ENCODE measurements at places on chromosomes 2 and 18.

- no peak for DNase-seq
Observed at GRCh38 chr18:79218605-79219190, 149.5 kb downstream of the ATP9B start.

DNA sequence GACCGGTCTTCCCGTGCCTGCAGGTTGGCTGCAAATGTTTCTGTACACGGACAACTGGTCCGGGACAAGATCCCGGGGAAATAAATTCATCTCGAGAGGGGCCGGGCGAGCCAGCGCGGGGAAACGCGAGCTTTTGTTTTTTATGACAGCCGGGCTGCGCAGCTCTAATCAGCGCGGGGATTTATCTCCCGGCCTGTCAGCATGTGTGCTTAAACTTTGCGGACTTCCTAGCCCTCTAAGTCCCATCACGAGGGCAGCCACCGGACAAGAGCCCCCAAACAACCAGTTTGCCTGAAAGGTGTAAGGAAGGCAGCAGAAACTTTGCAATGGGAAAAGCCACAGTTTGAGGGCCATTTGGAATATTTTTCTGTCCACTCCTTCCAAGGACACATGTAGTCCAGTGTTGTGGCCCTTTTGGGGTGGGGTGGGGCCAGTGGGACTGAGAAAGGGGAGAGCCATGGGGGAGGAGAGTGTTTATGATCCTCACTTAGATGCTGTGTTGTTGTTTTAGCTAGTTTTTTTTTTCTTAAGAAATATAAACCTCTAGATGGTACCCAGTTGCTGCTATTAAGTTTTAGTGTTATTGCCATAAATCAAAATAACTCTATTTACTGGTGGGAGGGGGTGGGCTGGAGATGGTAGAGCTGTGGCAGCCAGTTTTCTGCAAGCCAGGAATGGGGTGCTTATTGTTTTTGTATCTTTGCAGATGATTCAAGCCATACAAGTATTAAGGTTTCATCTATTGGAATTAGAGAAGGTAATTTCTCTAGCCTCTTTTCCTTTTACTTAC, 6.0 kb downstream of the MEIS1 start:
- no peak for DNase-seq

- DNase-seq = no peak
Observed at GRCh38 chr2:45871541-45871940, 220.1 kb downstream of the PRKCE start.

- DNase-seq = no peak
Observed at GRCh38 chr2:134193006-134193405, 60.9 kb upstream of the MGAT5 start.

DNA sequence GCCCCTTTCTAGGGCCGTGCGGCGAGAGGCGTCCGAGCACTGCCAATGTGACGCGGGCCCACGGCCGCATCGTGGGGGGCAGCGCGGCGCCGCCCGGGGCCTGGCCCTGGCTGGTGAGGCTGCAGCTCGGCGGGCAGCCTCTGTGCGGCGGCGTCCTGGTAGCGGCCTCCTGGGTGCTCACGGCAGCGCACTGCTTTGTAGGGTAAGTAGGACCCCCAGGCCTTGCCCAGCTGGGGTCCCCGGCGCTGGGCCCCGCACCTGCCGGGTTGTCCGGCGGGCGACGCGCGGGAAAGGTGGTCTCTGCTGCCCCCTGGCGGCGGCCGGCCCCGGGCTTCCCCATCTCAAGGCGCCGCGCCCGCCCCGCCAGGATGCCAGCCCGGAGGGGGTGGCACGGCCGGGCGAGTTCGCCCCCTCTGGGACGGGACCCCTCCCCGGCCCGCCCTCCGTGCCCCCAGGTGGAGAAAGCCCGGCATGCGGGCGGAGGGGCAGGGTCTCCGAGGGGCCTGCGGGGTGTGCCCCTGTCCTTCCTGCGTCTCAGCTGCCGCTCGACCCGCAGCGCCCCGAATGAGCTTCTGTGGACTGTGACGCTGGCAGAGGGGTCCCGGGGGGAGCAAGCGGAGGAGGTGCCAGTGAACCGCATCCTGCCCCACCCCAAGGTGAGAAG, 1.9 kb downstream of the PRSS56 start:
- DNase-seq = peak; percentile 82

GRCh38 chr2:172545408-172546075, 10.3 kb upstream of the PDK1 start:
- DNase-seq = no peak

- DNase-seq = no peak
Observed at GRCh38 chr2:136151021-136151971, 33.3 kb upstream of the CXCR4 start.

DNA sequence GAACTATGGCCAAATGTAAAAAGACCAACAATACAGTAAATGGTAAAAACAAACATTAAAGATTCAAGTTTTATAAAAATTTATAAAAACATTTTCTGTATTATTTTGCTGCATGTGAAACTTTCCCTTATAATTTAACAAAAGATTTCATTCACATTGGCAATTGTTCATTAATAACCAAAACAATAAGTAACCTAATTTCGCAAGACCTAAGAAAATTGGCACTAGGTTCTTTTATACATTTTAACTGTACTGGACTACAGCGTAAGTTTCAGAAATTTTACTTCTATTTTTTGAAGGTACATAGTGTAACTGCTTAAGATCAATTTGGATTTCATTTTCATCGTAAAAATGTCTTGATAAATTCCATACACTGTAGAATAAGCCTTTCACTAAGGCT, 77.2 kb downstream of the FANCL start:
- DNase-seq = no peak

GRCh38 chr2:210072922-210073509, 70.6 kb downstream of the RPE start:
- peak; percentile 23 for DNase-seq

- no peak for DNase-seq
Observed at GRCh38 chr2:215419113-215419512, 16.8 kb downstream of the FN1 start.

- peak; percentile 3 for DNase-seq
Observed at GRCh38 chr18:70998490-70998889, 709.6 kb downstream of the SOCS6 start.

DNA sequence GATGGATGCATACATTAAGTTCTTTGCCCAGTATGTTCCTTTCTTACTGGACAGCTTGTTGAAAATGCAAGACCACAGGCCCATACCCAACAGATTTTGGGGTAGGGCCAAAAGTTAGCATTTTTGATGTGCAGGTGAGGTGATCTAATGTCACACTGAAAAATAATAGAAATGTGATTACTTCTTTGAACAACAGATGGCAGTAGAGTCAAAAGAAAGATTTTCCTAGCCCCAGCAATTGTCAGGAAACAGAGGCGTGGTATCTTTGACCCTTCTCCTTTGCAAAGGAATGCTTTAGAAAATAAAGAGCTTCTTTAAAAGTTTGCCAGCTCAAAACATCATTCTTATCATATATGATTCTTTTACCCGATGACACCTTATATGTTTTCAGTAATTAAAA, 343.6 kb upstream of the SYT4 start:
- DNase-seq = peak; percentile 10

- DNase-seq = no peak
Observed at GRCh38 chr18:36620788-36621187, 208.0 kb downstream of the TPGS2 start.

DNA sequence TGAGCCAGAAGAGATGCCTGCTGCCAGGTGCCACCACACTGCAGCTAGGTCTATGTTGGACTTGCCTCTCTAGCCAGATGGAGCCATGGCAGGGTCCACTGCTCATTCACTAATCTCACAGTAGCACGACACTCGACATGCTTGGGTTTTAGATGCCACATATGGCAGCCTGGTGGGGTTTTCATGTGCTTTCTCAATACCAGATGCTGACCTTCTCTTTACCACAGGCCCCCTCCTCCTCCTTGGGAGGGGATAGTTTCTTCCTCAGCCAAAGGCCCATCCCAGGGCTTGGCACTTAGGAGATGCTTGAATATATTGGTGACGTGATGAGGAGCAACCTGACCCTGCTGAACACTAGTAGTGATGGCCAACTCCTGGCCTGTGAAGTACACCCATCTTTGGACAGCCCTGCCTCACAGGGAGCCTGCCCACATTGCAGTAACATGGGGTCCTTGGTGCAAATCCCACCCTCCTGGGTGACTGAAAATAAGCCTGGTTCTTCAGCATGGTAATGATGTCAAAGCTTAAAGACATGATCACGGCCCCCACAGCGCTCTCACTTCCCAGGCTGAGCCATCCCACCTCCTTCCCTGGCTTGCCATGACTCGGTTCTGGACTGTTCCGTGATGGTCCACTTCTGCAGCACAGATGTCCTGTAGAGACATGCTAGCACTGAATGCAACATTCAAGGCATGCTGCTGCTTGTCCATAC, 227.5 kb downstream of the SH3RF3 start:
- DNase-seq = no peak

DNA sequence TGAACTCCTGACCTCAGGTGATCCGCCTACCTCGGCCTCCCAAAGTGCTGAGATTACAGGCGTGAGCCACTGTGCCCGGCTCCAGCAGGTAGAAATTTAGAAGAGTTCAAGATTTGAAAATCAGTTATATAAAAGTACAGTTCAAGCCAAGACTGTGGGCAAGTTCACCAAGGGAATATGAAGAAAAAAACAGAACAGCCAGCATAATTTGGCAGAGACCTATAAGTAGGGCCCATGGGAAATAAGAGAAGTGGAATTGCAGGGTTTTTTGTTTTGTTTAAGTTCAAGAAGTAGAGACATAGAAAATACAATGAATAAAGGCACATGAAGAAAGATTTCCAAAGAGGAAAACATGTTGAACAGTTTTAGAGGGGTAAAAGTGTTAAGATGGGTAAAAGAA, 57.9 kb downstream of the BAZ2B start:
- DNase-seq = no peak

All from HEK293T (cell line).